ENCODE measurements at places on chromosomes 6 and 20.

DNA sequence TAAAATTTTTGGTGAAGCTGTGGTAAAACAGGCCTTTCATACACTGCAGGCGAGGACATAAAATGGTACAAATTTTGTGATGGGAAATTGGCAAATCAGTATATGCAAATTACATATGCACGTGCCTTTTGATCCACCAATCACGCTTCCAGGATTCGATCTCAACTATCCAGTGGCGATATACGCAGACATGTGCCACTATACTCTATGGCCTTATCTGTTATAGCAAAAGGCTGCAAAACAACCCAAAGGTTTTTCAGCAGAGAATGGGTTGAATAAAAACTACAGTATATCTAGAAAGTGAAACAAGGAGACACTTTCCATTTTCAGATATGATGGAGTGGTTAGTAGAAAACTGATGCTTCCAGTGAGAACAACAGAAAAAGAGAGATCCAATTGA lies 41.9 kb upstream of the ERVFRD-1 start:
- no peak for DNase-seq

DNA sequence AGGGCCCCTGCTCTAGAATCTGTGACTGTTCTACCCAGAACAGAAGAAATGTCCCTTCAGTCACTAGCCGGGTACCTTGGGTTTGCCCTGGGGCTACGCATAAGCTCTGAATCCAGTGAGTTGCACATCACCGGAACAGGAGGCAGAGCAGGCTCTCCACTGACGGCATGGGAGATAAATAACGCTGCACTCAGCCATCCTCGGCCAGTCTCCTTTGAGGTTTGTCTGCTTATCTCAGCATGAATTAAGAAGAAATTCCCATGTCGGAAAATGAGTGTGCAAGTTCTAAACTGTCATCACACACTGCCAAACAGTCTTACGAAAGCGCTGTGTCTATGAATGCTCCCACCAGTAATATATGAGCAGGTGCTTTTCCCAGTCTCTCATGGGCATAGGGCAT lies 90.8 kb downstream of the FAM50B start:
- no peak for DNase-seq

DNA sequence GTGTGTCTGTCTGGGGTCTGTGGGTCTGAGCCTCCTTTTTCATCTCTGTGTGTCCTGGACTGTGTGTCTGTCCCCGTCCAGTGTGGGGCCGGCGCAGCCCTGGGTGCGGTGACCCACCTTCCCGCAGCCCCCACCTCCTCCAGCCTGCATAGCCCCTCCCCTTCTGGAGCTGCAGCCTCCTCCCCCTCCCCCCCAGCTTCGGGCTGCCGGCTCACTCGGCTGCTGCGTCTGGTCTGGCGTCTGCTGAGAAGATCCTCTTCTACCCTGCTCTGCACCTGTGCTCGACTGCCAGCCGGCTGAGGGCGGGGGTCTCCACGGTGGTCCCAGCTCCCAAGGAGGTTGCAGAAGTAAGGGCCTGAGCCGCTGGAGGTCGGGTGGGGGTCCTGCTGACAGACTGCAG lies 7.6 kb upstream of the LKAAEAR1 start:
- DNase-seq, result no peak

GRCh38 chr6:38149531-38149930 lies 330.0 kb downstream of the ZFAND3 start:
- no peak for DNase-seq

DNA sequence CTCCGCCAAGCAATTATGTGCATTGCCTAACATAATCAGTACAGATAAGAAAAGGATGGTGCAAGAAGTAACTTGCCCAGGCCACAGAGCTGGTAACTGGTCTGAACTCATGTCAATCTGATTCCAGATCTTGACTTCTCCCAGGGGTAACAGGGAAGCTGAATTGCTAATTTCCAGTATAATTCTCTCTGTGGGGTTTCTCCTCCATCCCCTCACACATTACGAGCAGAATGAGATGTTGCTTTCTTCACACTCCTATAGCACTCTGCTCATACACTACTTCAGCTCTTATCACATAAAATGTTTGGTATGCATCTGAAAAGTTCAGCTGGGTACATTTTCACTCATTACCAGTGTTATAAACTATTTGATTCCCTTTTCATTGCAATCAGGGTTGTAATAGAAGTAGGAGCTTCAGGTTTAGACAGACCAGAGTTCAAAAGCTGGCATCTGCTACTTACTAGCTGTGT lies 24.0 kb upstream of the LRRC1 start:
- no peak for DNase-seq

- DNase-seq, result no peak
These were observed 187.9 kb upstream of the ARID1B start for GRCh38 chr6:156589281-156589680.

GRCh38 chr6:149876241-149876933 lies 12.2 kb upstream of the LRP11 start:
- no peak for DNase-seq

DNA sequence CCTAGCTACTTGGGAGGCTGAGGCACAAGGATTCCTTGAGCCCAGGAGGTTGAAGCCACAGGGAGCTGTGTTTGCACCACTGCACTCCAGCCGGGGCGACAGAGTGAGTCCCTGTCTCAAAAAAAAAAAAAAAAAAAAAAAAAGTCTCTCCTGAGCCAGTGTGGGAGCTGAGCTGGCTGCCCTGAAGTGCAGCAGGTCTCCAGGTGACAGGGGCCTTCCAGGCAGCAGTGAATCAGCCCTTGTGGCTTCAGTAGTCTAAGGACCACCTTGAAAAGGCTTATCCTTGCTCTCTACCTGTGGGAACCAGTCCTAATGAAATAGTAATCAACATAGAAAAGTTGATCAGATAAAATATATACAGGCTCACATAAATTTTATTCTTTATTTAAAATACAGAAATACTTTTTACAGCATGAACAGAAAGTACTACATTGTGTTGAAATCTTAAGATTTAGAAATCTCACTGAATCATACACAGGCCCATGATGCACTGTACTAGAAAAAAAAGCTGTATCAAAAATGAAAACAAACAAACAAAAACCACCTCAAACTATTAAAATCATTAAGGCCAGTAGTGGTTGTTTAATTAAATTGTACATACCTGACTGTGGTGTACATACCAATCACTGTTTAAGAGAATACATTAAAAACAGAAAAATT lies 128.9 kb downstream of the SCML4 start:
- no peak for DNase-seq

DNA sequence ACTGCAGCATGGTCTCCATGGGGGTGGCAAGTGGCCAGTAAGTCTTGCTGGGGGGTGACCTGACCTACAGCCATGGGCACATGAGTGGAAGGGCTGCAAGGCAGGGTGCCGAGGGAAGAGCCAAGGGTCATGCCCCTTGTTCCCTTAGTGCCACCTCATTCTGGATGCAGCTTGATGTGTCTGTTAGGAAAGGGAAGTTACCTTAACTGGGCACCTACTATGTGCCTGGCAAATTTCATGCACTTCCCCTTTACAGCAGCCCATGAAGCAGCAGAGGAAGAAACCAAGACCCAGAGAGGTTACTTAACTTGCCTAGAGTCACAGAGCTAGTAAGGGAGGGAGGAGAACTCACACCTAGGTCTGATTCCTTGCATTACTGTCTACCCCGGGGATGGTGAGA lies 174.0 kb downstream of the MRPL14 start:
- no peak for DNase-seq

GRCh38 chr20:16955462-16955861 lies 207.3 kb downstream of the OTOR start:
- no peak for DNase-seq

DNA sequence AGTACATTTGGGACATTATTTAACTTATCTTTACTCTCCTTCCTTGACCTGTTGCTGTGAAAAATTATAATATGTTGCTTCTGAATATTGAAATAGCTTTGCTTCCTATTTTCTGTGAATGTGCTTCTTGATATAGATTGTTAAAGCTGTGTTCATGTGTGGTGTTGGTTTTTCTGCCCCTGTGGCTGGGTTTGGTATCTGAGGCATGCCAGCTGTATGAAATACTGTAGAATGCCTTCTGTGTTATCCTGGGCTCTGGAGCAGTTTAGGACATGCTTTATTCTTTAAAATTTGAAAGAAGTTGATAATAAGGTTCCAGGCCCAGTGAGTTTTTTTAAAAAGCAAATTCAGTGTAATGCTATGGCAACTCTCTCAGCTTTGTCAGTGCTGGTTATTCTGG lies 71.7 kb downstream of the HIVEP1 start:
- DNase-seq, result no peak

DNA sequence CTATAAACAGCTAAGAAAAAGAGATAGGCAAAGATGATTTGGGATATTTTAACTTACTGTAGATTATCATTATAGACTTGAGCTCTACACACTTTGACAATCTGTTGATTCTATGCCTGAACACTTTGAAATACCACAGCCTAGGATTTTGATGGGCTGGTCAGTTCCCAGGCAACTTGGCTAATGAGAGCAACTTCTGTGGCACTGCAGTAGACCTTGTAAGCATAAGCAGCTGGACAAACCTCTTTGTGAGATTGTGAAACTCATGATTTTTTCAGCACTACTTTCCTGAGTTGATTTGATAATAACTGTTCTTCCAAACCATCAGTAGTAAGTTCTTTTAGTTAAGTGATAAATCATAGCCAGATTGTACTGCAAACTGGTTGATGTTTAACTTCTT lies 27.1 kb upstream of the ELOVL5 start:
- no peak for DNase-seq

DNA sequence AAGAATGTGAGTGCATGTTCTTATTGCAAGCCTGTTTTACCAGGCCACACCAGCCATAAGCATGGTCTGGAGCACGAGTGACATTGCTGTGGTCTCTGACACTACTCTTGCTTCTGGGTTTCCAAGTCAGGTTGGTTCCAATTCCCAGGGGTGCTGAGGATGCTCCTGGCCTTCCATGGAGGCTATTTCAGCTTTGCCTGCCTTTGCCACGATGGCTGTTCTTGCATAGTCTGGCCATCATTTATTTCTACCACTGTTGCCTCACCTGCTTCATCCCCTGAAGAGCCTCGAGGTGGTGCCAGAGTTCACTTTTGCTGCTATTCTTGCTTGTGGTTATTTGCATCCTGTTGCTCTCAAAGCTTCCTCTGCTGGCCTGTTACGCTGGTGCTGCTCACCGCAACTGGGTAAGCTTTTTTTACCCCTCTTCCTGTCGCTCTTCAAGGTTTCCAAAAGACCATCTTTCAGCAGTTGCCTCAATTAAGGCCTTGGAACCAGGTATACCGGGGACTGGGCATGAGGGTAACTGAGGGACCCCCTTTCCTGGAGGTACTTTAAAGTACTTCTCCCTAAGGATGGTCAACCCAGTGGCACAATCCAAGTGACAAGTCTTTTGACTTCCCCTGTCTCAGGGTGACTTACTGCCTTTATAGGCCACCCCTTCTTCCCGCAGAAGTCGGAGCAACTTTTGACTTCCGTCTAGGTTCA lies 64.5 kb downstream of the AKAP7 start:
- DNase-seq, result no peak

DNA sequence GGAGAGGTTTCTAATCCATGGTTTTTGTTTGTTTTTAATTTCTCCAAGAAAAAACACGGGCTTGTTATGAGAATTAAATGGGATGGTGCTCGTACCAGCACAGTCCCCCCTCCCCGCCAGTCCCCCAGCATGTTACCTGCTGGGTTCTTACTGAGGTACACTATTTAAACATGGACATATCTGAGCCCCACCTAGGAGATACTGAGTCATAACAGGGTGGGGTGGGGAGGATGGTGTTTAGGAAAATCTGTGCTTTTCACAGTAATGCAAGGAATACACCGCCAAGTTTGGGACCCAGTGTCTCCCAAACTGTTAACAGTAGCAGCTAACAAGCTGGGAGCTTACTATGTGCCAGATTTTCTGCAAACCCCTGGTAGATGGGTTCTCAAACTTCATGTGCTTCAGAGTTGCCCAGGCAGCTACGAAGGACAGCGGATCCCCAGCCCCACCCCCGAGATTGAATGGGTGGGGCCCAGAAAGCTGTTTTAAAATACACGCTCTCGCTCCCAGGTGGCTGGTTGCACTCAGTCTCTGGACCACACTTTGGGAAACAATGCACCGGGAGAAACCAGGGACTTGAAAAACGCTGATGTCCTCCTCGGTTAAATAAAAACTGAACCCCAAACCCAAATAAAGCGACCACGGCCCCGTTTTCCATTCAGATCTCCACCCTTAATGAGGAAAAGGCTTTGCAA lies 995 bp downstream of the ZFP64 start:
- no peak for DNase-seq

- peak; percentile 93 for DNase-seq
These were observed 98.5 kb downstream of the LY86 start for GRCh38 chr6:6686748-6687601.

GRCh38 chr20:60214901-60215815 lies 256.9 kb downstream of the CDH26 start:
- DNase-seq, result no peak

GRCh38 chr6:24152014-24152413 lies 26.0 kb downstream of the NRSN1 start:
- no peak for DNase-seq

GRCh38 chr20:59004763-59005522 lies 2.1 kb downstream of the CTSZ start:
- no peak for DNase-seq

DNA sequence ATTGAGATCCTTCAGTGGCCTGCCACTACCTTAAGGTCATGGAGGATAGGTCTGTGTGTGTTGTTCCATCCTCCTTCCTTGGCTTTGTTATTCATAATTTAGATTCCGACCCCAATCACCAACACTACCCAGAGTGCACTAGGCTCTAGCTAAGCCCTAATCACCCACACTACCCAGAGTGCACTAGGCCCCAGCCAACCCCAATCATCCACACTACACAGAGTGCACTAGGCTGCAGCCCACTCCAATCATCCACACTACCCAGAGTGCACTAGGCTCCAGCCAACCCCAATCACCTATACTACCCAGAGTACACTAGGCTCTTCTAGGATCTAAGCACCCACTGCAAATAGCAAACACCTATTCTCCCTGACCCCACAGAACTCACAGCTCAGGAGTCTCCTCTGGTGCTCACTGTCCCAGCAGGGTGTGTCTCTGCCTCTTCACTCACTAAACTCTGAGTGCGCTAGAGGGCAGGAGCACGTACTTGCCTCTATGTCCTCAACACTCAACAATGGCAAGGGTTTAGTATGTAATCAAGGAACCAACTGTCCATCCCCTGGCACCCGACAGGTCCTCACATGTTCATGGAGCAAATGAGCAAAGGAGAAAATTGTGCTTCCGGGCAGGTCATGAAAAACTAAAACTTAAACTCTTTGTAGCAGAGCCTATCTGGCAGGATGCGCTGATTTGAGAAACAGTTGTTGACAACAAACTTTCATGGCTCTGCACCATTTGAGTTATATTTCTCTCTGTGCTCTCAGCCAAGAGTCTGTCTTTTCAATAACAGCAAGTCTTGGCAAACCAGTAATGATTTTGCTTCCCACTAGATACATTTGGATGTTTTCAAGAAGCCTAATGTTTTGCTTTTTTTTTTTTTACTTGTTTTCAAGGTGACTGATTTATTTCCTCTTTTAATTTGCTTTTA lies 54.3 kb downstream of the SLC22A23 start:
- DNase-seq, result no peak

DNA sequence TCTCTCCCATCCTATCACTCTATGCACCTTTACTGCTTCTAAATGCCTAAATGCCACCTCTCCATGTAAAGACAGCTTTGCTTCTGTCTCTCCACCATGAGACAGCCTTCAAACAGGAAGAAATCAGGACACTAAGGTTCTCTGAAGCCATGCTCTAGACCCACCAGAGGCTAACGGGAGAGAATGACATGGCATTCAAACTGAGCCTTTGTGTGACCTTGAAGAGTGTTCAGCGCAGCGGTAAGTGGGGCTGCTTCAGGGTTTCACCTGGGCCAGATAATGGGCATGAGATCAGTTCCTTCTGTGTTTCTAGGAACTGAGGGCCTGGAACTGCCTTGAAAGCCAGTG lies 20.1 kb downstream of the FAM50B start:
- DNase-seq, result no peak

Measured in NCI-H446 treated with DMSO at 0.1 percent for 48 hours (cell line).